ENCODE measurements at places on chromosomes 2 and 18.

DNA sequence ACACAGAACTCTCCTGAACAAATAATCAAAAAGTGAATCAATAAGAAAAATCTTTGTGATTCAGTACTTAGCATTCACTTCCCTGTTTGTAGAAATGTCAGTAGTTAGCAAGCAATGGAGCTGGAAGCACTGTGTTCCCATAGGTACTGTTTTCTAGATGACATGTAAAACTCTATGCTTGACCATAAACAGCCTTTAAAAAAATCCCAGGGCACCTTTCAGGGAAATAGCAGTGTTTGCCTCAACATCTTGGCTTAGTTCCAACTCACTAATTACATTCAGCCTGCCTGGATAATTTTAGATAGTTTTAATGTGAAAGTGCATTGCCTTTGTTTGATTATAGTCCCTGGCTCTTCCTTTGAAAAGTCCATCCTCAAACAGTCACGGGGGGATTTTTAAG, 721.8 kb downstream of the ERBB4 start:
- no peak for DNase-seq

DNA sequence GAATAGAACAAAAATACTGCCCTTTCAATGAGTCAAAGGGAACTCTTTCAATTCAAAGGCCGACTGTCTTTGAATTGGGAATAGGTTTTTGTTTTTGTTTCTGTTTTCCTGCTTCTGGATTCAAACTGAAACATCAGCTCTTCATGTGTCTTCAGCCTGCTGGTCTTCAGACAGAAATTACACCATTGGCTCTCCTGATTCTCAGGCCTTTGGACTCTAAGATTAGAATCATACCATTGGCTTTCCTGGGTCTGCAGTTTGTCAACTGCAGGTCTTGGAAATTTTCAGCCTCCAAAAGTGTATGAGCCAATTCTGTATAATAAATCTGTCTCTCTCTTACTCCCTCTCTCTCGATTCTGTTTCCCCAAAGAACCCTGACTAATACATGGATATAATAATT, 31.1 kb downstream of the CTLA4 start:
- no peak for DNase-seq

GRCh38 chr2:159592441-159592840, 23.9 kb downstream of the BAZ2B start:
- DNase-seq = no peak

DNA sequence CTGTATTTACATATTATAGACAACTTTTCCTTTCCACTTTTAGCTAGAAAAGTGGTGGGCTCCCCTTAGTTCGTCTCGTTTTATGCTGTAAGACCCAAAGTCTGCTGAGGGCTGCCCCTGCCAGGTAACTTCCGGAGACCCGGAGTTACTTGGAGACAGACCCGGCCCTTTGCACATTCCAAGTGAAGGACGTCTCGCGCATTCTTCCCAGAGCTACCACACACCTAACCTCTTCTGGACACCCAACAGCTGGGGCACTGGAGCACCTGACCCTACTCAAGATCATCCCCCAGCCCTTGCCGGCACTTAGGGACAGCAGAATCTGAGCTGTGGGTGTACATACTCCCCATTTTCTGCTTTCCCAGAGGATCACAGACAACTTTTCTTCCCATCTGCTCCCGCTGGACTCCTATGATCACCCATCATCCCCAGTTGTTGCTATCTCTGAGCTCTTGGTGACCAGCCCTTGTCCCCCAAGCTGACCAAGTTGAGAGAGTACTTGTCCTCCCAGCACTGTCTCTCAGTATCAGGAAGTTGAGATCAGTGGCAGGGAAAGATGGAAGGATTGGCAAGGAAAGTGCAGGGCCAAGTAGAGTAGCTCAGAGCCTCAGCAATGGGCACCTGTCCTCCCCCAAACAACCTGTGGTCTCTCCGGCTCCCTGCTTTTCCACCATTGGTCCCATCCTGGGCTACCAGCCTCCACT, 8.4 kb upstream of the SATB2 start:
- DNase-seq = no peak

DNA sequence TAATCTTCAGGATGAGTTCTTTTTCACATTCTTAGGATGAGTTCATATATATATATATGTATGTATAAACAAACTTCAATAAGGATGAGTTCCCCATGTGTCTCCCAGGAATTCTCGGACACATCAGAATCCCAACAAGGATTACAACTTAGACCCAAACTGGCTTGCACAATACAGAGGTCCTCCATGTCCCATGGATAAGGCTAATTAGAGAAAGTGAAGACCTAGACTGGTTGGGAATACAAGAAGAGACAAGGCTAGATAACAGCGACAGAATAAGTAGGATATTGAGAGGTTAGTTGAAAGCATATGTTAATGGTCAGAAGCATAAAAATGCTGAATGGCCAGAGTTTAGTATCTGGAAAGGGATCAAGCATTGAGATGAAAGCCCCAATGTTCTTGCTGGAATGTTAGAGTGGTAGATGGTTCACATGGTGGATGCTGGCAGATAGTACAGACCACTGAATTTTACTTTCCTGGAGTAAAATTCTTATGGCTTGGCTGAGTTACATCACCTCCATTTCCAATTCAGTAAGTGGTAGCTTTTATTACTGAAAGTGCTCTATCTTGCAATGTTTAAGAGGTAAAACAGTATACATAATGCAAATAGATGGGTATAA, 154.9 kb upstream of the EPHA4 start:
- no peak for DNase-seq

- no peak for DNase-seq
Observed at GRCh38 chr2:172280571-172281361, 146.6 kb upstream of the ITGA6 start.

DNA sequence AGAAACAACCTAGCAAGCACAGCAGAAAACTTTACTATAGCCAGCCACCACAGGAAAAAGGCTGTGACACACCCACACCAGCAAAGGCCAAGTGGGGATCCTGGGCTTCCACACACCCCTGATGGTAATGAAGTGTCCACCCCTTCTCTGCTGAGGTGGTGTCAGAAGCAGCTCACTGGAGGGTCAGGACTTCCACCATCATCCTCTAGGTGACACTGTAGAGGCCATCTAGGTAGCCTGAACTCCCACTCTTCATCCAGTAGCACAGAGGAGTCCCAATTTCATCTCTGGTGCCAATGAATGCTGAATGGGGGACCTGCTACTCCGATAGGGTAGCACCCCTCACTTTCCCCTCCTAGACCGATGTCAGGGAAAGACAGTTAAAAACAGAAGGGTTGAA, 1544.4 kb downstream of the LRP1B start:
- DNase-seq = no peak

- no peak for DNase-seq
Observed at GRCh38 chr2:174014011-174014698, 49.0 kb upstream of the SP3 start.

DNA sequence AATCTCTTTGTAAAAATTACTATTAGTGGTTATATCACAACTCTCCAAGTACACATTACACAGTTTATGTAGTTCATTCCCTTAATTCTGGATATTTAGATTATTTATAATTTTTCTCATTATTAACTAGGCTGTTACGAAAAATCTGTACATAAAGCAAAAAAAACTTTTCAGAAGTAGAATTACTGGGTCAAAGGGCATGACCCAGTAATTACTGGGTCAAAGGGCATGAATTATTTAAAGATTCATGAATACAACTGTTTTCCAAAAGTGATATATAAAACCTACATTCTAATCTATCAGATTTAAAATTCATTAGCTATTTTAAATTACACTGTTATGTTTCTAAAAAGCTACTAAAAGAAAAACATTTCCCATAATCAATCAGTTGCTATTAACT, 55.3 kb downstream of the MSH6 start:
- DNase-seq = no peak

DNA sequence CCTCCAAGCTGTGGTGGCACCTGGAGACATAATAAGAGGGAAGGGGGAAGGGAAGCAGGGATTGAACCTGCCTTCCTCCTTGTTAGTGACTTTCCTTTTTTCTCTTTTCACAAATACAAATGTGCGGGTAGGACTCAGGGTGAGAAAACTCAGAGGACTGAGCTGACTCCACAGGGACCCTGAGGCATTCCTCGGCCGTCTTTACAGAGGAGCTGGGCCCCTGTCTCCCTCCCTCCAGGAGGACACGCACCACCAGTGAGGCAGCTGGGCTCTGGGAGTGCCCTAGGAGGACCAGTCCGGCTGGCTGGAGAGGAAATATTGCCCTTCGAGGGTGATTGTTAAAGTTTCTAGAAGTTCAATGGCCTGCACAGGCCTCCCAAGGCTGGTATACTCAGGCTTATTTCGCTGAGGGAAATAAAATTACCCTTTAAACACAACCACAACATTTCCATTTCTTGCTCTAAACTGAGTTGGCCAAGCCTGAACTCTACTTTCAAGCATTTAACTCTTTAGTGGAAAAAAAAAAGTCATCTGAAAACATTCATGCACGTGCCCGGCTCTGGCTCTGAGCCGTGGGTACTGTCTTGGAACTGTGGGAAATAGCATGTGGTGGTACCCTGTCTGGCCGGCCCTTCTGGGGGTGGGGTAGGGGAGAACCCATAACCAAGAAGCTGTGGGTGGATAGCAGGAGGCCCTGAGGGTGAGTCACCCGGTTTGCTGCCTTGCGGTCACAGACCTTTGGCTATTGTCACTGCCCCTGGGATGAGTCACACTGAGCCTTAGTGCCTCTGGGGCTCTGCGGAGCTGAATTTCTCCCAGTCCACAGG, 116.0 kb downstream of the COPS8 start:
- no peak for DNase-seq

DNA sequence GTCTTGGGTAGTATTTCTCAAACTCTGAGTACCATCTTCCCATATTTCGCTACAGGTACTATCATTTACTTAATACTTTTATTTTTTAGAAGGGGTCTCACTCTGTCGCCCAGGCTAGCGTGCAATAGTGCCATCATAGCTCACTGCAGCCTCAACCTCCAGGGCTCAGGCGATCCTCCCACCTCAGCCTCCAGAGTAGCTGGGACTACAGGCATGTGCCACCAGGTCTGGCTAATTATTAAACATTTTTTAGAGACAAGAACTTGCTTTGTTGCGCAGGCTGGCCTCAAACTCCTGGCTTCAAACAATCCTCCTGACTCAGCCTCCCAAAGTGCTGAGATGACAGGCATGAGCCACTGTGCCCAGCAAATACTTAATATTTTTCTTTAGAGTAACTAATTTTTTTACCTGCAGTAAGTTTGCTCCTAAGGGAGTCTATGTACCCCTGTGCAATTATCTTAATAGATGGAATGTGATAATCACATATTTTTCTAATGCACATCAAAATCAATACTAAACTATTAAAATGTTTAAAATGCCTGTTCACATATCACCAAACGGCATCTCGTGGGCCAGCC, 100.6 kb upstream of the ST3GAL5 start:
- DNase-seq = no peak

GRCh38 chr2:42921721-42922120, 129.3 kb upstream of the HAAO start:
- no peak for DNase-seq

DNA sequence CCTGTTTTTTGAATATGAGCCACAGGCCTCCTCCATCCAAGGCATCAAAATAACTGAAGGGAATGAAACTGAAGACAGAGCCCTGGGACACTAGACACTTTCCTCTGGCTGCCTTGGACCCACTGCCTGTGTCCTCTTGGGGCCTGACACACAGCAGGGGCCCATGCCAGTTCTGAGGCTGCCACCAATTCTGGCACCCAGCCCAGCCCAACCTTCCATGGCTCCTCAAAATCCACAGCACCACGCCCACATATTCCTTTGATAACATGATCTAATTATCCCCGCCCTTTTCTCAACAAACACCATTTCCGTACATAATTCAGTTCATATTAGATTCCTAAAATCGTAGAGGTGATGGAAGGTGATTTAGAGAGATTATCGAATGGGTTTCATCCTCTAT, 64.2 kb downstream of the EMX1 start:
- DNase-seq = no peak

- DNase-seq = no peak
Observed at GRCh38 chr2:128545085-128545484, 226.4 kb upstream of the HS6ST1 start.

GRCh38 chr2:115386465-115386864, 944.0 kb downstream of the DPP10 start:
- DNase-seq = no peak

DNA sequence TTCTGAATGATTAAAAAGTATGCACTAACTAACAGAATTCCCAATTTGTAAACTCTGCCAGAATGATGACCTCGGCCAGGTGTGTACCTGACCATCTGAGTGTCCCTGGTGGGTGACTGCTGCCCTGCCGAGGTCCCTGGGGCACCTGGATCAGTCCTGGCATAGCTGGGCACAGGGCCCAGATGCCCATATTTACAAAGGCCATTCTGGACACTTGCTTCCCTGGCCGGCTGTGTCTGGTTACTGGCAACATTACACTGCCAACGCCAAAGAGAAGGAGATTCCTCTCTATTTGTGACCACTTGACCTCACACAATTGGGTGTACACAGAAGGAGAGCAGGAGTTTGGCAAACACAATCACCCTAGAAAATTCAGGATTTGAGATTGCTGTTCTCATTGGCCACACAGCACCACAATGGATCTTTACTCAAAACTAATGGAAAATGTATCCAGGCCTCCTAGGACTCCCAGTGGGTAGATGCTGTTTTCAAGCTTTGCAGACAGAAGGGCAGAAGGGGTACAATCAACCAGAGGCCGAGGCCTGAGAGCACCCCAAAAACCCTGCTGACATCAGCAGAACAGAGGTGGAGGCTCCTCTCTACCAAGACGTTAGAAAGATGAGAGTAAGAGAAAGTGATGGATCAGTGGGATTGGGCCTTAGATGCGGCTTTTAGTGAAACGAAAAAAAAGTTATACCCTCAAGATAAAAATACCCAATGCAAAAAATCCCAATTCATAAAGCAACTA, 58.3 kb upstream of the PXDN start:
- no peak for DNase-seq

DNA sequence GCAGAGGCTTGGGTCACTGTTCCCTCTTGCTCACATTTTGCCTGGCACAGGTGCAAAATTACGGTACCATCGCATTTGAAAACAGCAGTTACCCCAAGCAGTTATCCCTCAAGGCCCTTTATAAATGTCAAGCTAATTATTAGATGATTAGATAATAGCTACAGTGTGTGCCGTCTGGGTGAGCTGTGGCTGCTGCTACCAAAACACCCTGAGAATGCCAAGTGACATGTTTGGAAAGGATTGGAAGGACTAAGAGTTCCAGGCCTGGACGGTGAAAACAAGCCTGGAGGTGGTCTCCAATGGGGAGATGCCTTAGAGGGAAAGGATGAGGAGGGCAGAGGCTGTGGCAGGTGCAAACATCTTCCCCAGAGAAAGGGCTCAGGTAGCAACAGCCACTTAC, 120.6 kb downstream of the CAPN13 start:
- no peak for DNase-seq

DNA sequence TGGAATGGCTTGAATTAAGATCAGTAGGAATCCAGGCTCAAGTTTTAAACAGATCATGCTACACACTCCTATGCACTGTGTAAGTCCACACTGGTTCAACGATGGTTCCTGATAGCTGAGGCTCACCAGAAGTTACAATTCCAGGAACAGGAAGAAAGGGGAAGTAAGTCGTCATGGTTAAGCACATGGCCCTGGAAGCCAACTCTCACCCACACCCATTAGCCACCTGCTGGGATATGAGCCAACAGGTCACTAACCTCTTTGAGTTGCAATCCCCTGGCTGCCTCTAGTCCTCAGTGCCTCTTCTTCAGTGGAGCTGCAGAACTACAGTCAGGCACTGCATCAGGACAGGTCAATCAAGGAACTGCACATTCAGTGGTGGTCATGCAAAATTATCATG, 133.5 kb downstream of the TMEM182 start:
- no peak for DNase-seq

GRCh38 chr2:126406267-126406666, 249.7 kb upstream of the GYPC start:
- DNase-seq = no peak

- no peak for DNase-seq
Observed at GRCh38 chr2:62175728-62176127, 20.2 kb upstream of the B3GNT2 start.

- no peak for DNase-seq
Observed at GRCh38 chr2:215949991-215950404, 63.4 kb downstream of the MREG start.

Measured in esophagus squamous epithelium (tissue), 5 donors.